ENCODE measurements at places on chromosomes 3 and 15.

GRCh38 chr3:189576486-189576885 lies 54.7 kb upstream of the TP63 start:
- no peak for DNase-seq

GRCh38 chr3:161358488-161358887 lies 12.8 kb downstream of the SPTSSB start:
- no peak for DNase-seq

- no peak for DNase-seq
Measured at GRCh38 chr15:60695713-60696522, 217.0 kb upstream of the ICE2 start.

- DNase-seq, result no peak
Measured at GRCh38 chr3:17078926-17079465, 194.2 kb downstream of the PLCL2 start.

- peak; percentile 82 for DNase-seq
Measured at GRCh38 chr3:173009410-173009809, 131.6 kb downstream of the SPATA16 start.

GRCh38 chr15:63832620-63833019 lies 1.1 kb downstream of the HERC1 start:
- DNase-seq, result no peak

DNA sequence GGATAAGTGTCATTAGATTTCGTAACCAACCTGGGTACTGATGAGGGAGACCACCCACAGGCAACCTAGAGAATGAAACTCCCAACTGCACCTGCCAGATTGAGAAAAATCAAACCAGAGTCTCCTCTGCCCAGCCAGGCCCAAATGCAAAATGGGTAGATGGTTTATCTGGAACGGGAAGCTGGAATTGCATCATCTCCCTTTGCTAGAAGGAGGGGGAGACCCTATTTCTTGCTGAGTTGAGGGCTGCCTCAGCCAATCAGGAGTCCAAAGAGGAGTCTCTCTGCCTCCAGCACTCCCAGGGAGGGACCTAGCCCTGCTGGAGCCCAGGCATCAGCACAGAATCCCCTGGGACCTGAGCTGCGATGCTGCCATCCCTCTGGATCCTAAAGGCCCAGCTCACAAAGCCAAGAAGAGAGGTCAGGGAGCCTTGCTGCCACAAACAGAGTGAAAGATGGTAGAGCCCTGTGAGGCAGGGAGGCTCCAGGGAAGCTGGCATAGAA lies 8.1 kb downstream of the RMDN3 start:
- no peak for DNase-seq

- no peak for DNase-seq
Measured at GRCh38 chr3:38031022-38031994, 1.9 kb upstream of the PLCD1 start.

- DNase-seq, result no peak
Measured at GRCh38 chr15:81301815-81302399, 22.0 kb downstream of the STARD5 start.
